AML-193 (cell line): ENCODE measurements at places on chromosomes 12 and 14.
A peak's percentile ranks its signal among the peaks of the same experiment; 100 is the strongest.

DNA sequence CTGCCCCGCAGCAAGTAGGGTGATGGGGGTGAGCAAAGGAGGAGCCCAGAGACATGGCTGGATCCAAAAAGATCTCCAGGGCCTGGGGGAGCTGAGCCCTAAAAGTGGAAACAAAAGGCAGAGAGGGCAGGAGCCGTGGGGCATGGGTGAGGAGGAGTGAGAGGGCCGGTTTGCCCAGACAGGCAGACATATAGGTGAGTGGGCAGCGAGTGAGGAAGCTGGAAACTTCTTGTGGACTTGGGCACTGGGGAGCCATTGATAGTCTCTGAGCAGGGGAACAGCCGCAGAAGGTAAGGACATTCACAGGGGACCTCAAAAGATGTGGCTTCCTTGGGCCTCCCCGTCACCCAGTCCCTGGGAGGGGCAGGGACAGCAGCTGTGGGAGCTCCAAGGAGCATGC is 16.8 kb upstream of the TMEM119 start:
- DNase-seq, result no peak

- DNase-seq, result no peak
These were observed 11.9 kb downstream of the BDKRB1 start for GRCh38 chr14:96267916-96268315.

- no peak for DNase-seq
These were observed 38.5 kb downstream of the PPP2R5E start for GRCh38 chr14:63504648-63505047.

DNA sequence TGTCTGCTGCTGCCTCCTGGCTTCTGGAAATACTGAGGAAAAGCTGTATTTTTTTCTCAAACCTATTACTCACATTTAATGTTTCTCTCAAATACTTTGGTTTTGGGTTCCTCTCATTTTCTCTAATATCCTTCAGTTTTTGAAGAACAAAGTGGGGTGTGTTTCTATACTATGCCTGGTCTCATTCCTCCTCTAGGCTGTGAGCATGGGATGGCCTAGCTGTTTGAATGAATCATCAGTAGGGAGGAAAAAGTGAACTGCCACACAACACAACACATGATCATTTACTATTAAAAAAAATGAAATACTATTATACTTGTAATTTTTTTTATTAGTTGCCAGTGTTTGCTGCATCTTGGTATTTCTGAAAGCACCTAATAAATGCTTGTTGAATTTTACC is 11.3 kb upstream of the SMCO3 start:
- DNase-seq, result no peak

DNA sequence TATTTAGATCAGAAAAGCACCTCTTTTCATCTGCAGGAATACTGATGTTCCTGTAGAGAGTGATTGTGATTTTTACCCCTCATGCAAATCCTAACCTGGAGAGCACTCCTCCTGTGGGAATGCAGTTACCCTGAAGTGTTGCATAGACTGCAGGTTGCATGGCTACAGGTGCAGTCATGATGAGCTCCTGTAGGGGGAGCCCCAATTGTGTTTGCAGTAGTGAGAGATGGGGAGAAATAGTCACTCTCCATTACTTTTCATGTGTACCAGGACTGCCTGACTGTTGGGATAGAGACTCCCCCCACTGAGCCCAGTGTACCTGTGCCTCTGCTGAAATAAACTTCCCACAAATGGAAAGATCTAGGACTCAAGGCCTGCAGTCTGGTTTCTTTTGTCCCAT is 1086.5 kb downstream of the SLC6A15 start:
- peak; percentile 20 for DNase-seq
